ENCODE measurements at places on chromosomes 12 and 14.

DNA sequence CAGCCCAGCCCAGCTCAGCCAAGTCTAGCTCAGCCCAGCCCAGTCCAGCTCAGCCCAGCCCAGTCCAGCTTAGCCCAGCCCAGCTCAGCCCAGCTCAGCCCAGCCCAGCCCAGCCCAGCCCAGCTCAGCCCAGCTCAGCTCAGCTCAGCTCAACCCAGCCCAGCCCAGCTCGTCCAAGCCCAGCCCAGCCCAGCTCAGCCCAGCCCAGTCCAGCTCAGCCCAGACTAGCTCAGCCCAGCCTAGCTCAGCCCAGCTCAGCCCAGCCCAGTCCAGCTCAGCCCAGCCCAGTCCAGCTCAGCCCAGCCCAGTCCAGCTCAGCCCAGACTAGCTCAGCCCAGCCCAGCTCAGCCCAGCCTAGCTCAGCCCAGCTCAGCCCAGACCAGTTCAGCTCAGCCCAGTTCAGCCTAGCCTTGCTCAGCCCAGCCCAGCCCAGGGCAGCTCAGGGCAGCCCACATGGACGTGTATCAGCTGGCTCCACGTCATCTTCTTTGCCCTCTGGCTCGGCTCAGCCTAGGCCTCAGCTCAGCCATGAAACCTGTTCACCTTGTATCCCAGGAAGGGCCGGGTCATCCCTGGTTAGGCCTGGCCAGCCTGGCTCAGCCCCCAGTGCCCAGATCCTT lies 185.6 kb downstream of the TMEM121 start:
- no peak for DNase-seq

GRCh38 chr14:95683793-95684192 lies 2.4 kb upstream of the TCL1B start:
- no peak for DNase-seq

DNA sequence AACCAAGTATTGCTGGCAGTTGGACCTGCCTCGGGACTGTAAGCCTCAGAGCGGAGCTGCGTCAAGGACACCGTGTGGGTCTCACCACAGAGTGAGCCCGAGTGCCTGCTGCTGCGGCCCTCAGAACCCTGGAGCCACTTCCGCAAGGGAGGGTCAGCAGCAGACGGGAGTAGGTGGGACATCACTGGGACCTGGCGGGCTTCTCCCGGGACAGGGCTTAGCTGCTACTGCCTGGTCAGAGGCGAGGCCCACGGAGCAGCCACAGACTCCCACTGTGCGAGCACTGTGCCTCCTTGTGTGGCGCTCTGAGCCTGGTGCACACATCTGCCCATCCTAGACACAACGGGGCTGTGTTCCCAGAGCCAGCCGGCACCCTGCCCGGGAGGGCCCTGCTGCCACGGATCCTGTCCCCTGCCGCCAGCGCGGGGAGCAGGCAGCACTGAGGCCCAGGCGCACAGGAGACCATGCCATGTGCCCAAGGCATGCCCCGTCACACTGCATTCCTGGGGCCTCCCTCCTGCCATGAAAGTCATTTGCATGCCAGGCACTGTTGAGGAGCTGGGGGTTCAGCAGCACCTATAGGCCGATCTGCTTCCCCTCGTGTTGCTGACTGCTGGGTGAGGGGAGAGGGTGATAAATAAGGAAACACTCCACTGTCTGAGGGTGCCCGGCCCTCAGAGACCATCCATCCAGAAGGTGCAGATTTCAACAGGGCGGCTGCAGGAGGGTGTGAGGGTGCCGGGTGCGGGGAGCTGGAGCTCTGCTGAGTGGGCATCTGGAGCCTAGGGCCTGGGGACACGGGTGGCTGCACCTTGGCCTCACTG lies 10.0 kb downstream of the HIP1R start:
- no peak for DNase-seq

DNA sequence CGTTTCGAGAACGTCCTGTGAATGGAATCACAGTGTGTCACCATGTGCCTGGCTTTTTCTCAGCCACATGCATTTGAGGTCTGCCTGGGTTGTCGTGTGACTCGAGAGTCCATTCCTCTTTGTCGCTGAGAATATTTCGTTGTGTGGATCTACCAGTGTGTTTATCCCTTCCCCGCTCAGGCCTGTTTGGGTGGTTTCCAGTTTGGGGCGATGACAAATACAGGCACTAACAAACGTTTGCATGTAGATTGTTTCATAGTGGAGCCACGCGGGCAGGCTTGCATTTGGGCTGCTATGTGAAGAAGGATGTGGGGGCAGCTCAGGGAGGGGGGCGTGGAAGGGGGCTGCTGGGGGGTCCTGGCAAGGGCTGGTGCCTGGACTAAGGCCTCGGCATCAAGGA lies 14.1 kb downstream of the RIN3 start:
- DNase-seq = no peak

DNA sequence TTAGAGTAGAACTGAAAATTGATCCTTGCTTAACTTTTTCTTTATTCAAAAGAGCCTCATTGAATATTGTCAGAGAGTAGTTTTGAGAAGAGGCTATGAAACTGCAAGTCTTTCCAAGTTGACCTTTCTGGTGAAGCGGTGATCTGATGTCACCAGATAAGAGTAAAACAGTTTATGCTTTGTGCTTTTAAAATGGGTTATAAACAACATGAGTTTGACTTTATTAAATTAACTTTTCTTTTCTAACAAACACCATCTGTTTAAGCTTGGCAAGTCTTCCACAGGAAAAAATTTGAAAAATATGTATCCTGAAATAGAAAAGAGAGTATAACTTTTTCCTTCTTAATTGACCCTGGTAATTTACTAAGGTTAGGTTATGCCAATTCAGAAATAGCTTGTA lies 408.7 kb upstream of the NOVA1 start:
- DNase-seq = no peak

GRCh38 chr12:129588142-129588541 lies 315.7 kb downstream of the TMEM132D start:
- DNase-seq = no peak

GRCh38 chr12:128069359-128069997 lies 197.5 kb upstream of the TMEM132C start:
- DNase-seq = no peak

DNA sequence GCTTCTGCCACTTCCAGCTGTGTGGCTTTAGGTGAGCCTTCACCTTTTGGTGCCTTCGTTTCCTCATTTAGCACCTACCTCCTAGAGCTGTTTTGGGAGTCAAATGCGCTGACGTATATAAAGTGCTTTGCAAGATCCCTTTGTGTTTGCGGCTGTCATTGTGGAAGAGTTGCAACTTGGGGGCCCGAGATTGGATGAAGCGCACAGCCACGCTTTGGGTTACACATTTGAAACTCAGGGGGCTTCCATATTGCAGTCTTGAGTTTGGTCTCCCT lies 636 bp upstream of the ARL6IP4 start:
- no peak for DNase-seq

- no peak for DNase-seq
Measured at GRCh38 chr12:39237004-39237403, 205.9 kb downstream of the KIF21A start.

DNA sequence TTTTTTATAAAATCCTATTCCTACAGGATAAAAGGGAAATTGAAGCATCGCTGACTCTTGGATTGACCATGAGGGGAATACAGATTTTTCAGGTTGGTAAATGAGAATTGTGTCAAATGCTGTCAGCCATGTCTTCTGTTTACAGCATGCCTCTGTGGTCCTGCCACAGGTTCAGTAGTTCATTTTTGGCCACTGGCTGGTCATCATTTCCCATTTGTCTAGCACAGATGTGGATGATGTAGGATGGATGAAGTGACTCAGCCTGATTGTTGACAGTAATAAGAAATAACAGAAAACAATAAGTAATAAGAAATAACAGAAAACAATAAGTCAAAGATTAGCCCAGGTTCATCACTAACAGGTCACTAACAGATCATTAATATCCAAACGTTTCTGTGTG lies 59.8 kb downstream of the FRMD6 start:
- DNase-seq = no peak

DNA sequence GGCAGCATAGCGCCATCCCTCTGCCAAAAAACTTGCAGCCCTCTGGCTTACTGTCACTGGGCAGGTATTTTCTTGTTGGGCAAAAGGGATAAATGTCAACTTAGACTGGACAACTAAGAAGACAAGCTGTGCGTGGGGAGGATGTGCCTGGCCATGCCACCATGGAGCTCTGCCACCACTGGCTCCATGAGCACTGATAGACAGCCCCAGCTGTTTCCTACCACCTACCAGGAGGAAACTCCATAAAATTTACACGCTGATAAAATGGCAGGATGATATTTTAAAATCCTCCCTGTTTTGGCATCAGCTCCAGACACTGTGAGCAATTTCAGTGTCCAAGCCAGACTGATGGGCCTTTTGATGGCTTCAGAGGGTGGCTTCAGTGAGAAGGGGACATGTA lies 7.1 kb upstream of the GALNT16 start:
- DNase-seq = no peak

- no peak for DNase-seq
Measured at GRCh38 chr12:58415716-58416115, 474.3 kb downstream of the ATP23 start.

- DNase-seq = no peak
Measured at GRCh38 chr12:12598864-12599263, 12.8 kb upstream of the CREBL2 start.

- no peak for DNase-seq
Measured at GRCh38 chr12:109656743-109657142, 56.9 kb upstream of the FAM222A start.

GRCh38 chr14:83253870-83254269 lies 1720.2 kb upstream of the SEL1L start:
- no peak for DNase-seq

GRCh38 chr12:107026806-107027635 lies 40.1 kb upstream of the MTERF2 start:
- DNase-seq = no peak

DNA sequence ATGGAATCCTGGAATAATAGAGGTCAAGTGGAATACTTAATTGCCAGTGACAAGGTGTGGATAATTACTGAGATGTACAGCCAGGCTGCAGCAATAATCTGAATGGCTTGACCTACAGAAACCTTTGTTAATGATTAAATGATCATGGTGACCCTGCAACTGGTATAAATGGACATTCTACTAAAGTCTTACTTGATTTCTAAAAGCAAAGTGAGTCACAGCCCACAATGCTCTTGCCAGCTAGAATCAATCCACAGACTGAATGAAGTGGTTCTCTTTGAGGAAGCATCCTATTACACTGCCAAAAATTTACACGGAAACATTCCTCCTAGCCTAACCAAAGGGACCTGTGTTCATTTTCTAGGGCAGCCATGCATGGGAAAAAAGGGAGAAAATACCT lies 518.5 kb downstream of the SOX5 start:
- no peak for DNase-seq

GRCh38 chr14:99837822-99838221 lies 44.6 kb downstream of the EML1 start:
- DNase-seq = no peak

- no peak for DNase-seq
Measured at GRCh38 chr12:123395236-123395635, 11.3 kb downstream of the KMT5A start.

DNA sequence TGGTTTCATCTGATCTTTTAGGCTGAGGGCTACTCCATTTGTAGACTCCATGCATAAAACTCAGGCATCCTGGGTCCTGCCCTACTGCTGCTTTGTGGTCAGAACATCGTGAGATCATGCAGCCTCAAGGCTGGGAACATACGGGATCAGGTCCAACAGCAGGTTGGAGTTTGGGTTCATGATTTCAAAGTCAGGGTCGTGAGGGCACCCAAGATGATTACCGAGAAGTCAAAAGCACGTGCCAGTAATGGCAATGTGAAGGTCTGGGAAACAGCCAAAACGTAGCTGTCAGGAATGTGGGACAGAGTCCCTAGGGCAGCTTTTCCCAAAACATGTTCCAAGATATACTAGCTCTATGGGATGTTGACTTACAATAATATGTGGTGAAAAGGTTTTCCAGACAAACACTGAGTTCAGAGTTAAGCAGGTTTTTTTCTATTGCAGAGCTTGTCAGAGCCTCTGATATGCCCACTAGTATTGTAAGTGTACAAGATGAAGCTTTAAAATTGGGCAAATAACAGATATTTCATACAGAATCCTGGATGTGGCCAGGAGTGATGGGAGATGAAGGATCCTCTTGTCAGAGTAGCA lies 130.3 kb upstream of the DNM1L start:
- no peak for DNase-seq

DNA sequence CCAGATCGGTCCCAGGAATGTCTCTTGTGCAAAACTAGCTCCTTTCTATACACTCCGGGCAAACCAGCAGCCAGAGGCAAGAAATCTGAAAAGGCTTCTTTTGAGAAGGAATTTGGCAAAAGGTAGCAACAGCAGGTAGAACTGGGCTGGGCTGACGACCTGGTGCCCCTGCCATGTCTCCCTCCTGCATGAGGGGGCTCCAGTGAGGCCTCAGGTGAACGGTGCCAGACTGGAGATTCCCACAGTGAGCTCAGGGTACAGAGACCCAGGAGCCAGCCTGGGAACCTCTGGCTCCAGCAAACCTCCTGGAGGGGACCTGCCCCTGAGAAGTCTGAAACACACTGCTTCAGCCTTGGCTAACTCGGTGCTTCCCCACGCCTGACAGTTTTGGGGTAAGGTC lies 10.8 kb downstream of the ITPK1 start:
- DNase-seq = no peak

GRCh38 chr12:75779891-75780496 lies 251.6 kb downstream of the PHLDA1 start:
- no peak for DNase-seq

DNA sequence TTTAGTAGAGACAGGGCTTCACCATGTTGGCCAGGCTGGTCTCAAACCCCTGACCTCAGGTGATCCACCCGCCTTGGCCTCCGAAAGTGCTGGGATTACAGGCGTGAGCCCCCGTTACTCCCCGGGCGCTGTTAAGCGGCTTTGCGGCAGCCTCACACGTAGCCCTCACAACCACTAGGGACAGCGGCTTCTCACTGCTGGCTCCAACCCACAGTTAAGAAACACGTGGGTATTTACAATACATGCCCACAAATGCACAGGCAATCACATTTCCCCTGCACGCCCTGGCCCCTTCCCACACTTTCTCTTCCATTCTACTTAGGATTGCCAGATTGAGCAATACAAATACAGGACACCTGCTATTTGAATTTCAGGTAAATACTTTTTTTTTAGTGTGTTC lies 37.0 kb upstream of the EIF5 start:
- no peak for DNase-seq

- DNase-seq = no peak
Measured at GRCh38 chr12:21434699-21435098, 2.8 kb upstream of the PYROXD1 start.

DNA sequence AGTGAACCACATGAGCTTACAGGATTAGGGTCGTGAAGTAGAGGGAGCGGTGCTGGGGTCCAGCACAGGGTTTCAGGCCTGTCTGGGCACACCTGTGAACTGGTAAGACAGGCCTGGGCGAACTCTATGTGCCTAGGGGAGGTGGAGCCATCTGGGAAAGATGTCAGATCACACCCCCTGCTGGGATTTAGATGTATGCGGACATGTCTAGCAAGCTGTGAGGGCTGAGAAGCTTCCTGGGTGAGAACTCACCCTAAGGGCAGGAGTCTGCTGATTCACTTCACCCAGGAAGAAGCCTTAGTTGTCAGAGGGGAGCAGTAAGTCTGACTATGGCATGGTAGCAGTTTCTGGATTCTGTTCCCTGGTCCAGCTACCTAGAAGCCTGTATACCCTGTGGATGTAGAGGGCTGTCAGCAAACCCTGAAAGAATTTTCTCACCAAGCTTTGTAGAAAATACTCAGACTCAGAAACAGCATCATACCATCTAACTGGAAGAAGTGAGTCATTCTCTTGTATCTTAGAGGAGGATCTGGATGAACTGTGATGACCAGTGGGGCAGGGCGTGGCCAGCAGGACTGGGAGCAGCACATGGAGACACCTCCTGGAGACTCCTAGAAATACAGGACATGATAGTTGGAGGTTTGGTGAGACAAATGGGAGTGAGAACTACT lies 11.2 kb upstream of the PYGL start:
- no peak for DNase-seq

- no peak for DNase-seq
Measured at GRCh38 chr12:48995086-48995879, 3.9 kb downstream of the DDN start.

Data from stimulated activated CD8-positive, alpha-beta memory T cell treated with anti-CD3 and anti-CD28 coated beads, Interleukin-7, amount 100 ng/mL, for 1 hour (primary cell).